Stimulated activated CD4-positive, alpha-beta T cell treated with anti-CD3 and anti-CD28 coated beads, Interleukin-1b, Interleukin-23, amount 100 ng/mL, for 1 hour (primary cell): ENCODE measurements at places on chromosomes 3 and 15.

GRCh38 chr15:76209523-76209922 lies 101.7 kb downstream of the ETFA start:
- no peak for DNase-seq

- no peak for DNase-seq
Measured at GRCh38 chr3:66496746-66497145, 4.1 kb downstream of the LRIG1 start.

DNA sequence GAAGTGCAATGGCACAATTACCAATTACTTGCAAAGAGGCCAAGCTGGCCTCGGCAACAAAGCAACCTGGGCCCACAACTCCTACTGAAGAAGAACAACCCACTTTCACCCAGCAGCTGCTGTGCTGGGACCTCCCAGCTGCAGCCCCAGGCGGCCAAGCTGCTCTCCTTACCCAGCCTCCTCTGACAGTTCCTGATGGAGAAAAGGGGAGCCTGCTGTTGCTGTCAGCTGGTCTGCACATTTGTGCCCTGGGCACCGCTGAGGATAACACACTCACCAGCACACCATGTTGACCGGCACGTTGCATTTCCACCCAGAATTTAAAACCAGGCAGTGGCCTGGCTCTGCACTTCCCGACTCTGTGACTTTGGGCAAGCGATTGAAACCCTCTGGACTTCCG lies 33.6 kb downstream of the SSUH2 start:
- no peak for DNase-seq

GRCh38 chr3:61066800-61067199 lies 184.5 kb downstream of the FHIT start:
- DNase-seq: no peak

DNA sequence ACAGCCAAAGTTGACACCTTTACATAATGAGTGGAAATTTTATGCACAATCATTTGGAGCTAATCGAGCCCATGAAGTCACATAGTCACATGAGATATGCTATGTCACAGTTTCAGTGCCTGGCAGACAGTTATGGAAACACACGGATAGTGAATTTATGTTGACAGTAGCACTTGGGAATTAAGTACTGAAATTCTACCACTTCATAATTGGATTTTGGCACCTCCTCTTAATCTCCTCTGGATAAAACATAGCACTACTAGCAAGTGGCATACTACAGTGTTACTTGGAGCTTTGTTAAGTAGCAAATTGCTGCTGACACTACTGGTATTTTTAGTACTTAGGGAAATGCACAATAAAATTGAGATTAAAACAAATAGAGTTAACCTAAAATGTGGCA lies 1679.4 kb downstream of the OTOL1 start:
- no peak for DNase-seq

- no peak for DNase-seq
Measured at GRCh38 chr3:60854791-60855190, 396.5 kb downstream of the FHIT start.

GRCh38 chr3:33644582-33644981 lies 73.5 kb downstream of the CLASP2 start:
- DNase-seq: no peak

GRCh38 chr3:16249336-16249735 lies 15.4 kb downstream of the DPH3 start:
- DNase-seq: no peak

DNA sequence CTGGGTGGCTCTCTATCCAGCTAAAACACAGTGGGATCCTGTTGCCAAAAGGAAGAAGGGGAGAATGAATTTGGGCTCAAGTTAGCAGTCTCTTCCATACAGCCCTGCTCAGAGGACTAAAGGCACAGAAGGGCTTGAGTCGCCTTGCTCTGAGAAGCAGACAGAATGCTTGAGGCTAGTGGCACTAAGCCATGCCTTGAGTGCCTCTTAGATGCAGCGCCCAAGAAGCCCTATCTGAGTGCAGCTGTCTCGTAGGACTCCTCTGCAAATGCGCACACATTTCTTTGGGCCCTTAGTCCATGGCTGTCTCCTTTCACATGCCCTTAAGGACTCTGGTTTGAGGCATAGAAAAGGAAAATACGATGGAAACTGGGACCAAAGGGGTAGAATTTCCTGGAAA lies 211.3 kb upstream of the CHRM5 start:
- DNase-seq: no peak

GRCh38 chr3:12180631-12181030 lies 21.9 kb upstream of the TIMP4 start:
- no peak for DNase-seq

GRCh38 chr3:156718622-156719306 lies 44.4 kb downstream of the TIPARP start:
- DNase-seq: no peak

- DNase-seq: no peak
Measured at GRCh38 chr3:197504641-197505121, 51.1 kb downstream of the BDH1 start.

GRCh38 chr3:95280711-95281352 lies 1218.0 kb downstream of the NSUN3 start:
- DNase-seq: no peak

DNA sequence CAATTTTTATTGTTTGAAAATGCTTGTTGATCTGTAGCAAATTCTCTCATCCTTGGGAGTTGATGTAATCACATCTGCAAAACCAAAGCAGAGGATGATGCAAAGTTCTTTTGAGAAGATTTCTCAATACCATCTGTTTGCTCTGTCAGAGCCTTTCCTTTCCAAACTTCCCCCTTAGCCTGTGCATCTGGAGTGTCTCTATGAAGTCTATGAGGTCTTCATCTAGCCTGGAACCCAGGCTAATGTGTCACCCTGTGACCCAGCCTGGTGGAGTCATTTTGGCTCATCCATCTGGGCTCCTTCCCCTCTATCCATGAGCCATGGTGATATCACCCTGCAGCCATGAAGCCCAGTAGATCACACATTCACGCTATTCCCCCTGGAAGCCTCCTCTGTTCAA lies 123.2 kb upstream of the SLC7A14 start:
- no peak for DNase-seq

- DNase-seq: no peak
Measured at GRCh38 chr3:20741381-20741780, 555.4 kb upstream of the SGO1 start.

DNA sequence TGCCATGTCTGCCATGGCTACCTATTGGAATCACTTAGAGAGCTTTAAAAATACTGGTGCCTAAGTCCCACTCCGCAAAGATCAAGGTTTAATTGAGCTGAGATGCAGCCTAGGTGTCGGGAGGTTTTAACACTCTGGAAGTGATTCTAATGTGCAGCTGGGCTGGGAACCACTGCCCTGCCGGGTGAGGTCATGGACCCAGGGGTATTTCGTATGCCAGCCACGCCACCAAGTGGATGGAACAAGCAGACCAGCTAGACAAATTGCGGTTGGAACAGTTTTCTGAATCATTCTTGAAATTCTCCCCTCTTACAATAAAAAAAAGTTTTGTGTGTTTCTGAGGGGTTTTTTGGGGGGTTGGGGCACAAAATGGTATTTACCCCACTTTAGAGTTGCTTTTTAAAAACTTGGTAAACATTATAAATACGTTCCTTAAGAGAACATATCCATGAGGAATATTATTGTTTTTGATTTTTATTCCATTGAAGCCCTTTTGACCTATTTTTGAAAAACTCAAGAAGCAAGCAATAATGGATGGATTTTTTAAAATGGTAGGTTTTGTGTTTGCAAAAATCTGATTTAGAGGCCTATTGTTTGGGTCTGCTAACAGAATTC lies 66.2 kb upstream of the CSTA start:
- DNase-seq: no peak
